ENCODE measurements at places on chromosomes 5 and 9. TPM values are rescaled to one million over a fixed set of nuclear protein-coding genes. Genes with fewer than 3 reads are reported as not detected.
A peak's percentile ranks its signal among the peaks of the same experiment; 100 is the strongest.

GRCh38 chr9:132494857-132495256 lies 84.8 kb downstream of the CFAP77 start:
- no peak for DNase-seq
- H3K36me3 ChIP-seq, result no peaks in the 10 kb centered on the region
- H3K27me3 ChIP-seq, result no peaks in the 10 kb centered on the region
- H3K27ac ChIP-seq, result no peak overlapping the region
- H3K4me3 ChIP-seq, result no peak overlapping the region

DNA sequence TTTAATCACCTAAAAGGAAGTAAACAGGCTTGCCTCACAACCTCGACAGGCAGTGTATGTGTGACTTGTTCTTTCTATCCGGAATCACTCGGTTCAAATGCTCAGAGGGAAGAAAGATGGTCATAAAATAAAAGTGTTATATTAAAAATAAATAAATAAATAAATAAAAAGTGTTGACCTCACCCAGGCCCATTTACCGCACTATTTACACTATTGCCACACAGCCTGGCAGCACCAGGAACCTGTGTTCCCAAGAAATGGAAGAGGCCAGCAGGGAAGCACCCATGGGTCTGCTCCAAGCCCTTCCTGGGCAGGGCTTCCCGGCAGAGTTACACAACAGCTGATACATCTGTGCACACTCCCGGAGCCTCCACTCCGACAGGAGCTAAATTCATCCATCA lies 127.9 kb downstream of the EFNA5 start:
- DNase-seq, result no peak
- no peak overlapping the region for H3K4me3 ChIP-seq
- no peaks in the 10 kb centered on the region for H3K36me3 ChIP-seq
- no peak overlapping the region for H3K27ac ChIP-seq

DNA sequence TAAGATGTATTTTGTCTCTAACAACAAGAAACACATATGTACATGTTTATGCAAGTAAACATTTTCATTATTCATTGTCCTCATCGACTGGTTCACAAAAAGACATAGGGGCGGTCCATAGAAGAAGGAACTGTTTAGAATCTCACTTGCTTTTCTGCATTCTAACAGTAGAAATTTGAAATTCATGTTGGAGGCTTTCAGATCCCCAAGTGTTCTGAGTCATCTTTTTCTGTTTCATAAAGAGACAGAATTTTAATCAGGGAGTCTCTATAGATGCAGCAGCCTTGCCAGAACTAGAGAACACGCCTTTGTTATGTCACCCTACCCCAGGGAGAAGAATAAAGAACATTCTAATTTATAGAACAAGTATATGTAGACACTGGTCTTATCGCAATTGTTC lies 324.3 kb downstream of the GABRG2 start:
- no peaks in the 10 kb centered on the region for H3K27me3 ChIP-seq
- H3K4me3 ChIP-seq, result no peak overlapping the region
- H3K27ac ChIP-seq, result no peak overlapping the region
- H3K36me3 ChIP-seq, result no peaks in the 10 kb centered on the region

STOM gene
- 64.0 TPM for total RNA-seq

GRCh38 chr9:135015096-135015495 lies 72.4 kb upstream of the OLFM1 start:
- H3K27ac ChIP-seq, result no peak overlapping the region
- H3K36me3 ChIP-seq, result no peaks in the 10 kb centered on the region
- no peaks in the 10 kb centered on the region for H3K4me1 ChIP-seq
- no peak for DNase-seq
- H3K4me3 ChIP-seq, result no peak overlapping the region
- peaks cover 23% of the 10 kb centered on the region for H3K27me3 ChIP-seq

- H3K4me1 ChIP-seq, result no peaks in the 10 kb centered on the region
- peak overlapping the region; percentile 2 for H3K27ac ChIP-seq
- no peaks in the 10 kb centered on the region for H3K36me3 ChIP-seq
- H3K4me3 ChIP-seq, result peak overlapping the region; percentile 69
- DNase-seq, result no peak
Observed at GRCh38 chr5:146877783-146878475, 628 bp downstream of the PPP2R2B start.

MEIKIN gene
- total RNA-seq, result not detected

- no peak for DNase-seq
- no peak overlapping the region for H3K4me3 ChIP-seq
- H3K4me1 ChIP-seq, result no peaks in the 10 kb centered on the region
- no peaks in the 10 kb centered on the region for H3K27me3 ChIP-seq
- no peak overlapping the region for H3K27ac ChIP-seq
Observed at GRCh38 chr5:145407300-145408047, 427.7 kb downstream of the PRELID2 start.

SEMA4D gene
- total RNA-seq, result 347 TPM

- no peaks in the 10 kb centered on the region for H3K36me3 ChIP-seq
- no peaks in the 10 kb centered on the region for H3K4me1 ChIP-seq
- DNase-seq, result no peak
- no peaks in the 10 kb centered on the region for H3K27me3 ChIP-seq
- H3K27ac ChIP-seq, result no peak overlapping the region
- H3K4me3 ChIP-seq, result no peak overlapping the region
Observed at GRCh38 chr9:133087429-133088145, 25.8 kb downstream of the CEL start.

All from T-cell (primary cell).